ENCODE measurements at places on chromosomes 16 and 17. TPM values are rescaled to one million over a fixed set of nuclear protein-coding genes. Genes with fewer than 3 reads are reported as not detected.

Gene TBC1D3
- not detected for total RNA-seq

DNA sequence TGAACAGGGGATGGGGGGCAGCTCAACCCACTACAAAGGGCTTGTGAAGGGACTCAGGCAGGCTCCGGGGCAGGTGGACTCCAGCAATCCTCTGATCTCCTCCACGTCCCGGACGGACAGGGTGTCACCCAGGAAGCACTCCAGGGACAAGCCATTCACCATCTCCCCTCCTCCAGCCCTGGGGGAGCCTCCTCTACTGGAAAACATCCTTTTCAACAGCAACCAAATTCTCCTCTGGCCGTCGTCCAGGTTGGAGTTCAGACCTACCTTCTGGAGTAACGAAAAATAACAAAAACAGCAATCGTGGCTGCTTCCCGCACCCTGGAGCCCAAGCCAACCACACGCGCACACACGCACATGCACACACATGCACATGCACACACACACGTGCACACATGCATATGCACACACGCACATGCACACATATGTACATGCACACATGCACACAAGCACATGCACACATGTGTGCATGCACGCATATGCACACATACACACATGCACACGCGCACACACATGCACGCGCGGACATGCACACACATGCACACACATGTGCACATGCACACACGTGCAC, 8.9 kb upstream of the RBFOX3 start:
- H3K27me3 ChIP-seq = no peaks in the 10 kb centered on the region
- no peak overlapping the region for H3K4me3 ChIP-seq
- no peak overlapping the region for H3K27ac ChIP-seq
- no peaks in the 10 kb centered on the region for H3K4me1 ChIP-seq
- no peaks in the 10 kb centered on the region for H3K36me3 ChIP-seq
- DNase-seq = no peak

GRCh38 chr16:4325253-4325758, 9.4 kb downstream of the GLIS2 start:
- H3K4me1 ChIP-seq = peaks cover 97% of the 10 kb centered on the region
- no peaks in the 10 kb centered on the region for H3K36me3 ChIP-seq
- peak overlapping the region; percentile 80 for H3K27ac ChIP-seq

GRCh38 chr17:57604771-57605674, 140.1 kb downstream of the CCDC182 start:
- no peaks in the 10 kb centered on the region for H3K27me3 ChIP-seq
- H3K36me3 ChIP-seq = no peaks in the 10 kb centered on the region
- peak overlapping the region; percentile 81 for H3K27ac ChIP-seq

DNA sequence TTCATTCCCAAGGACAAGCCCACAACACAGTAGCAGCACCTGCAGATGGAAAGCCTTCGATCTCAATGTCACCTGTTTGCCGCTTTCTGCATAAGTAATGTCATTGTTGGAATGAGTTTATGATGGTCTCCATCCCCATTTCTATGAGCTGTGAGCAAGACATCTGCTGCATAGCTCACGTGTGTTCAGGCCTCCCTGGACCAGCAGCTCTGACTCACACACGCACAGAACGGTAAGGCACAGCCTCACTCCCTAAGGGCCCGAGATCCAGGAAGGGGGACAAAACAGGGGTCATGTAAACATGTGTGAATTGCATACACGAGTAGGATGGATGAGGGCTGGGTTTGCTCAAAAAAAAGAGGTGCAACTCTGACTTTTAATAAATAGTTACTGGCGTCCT, 223.1 kb downstream of the SOX9 start:
- H3K4me1 ChIP-seq = peaks cover 7% of the 10 kb centered on the region
- no peak overlapping the region for H3K4me3 ChIP-seq
- no peak for DNase-seq
- no peaks in the 10 kb centered on the region for H3K36me3 ChIP-seq
- no peak overlapping the region for H3K27ac ChIP-seq

DNA sequence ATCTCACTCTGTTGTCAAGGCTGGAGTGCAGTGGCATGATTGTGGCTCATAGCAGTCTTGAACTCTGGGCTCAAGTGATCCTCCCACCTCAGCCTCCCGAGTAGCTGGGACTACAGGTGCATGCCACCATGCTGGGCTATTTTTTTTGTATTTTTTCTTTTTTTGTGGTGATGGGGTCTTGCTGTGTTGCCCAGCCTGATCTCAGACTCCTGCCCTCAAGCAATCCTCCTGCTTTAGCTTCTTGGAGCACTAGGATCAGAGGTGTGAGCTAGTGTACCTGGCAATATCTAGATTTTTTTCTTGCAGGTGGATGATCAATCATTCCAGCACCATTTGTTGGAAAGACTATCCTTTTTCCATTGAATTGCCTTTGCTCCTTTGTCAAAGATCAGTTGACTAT, 52.8 kb upstream of the IL34 start:
- H3K4me1 ChIP-seq = no peaks in the 10 kb centered on the region
- H3K27ac ChIP-seq = no peak overlapping the region
- no peak overlapping the region for H3K4me3 ChIP-seq
- DNase-seq = no peak
- H3K36me3 ChIP-seq = no peaks in the 10 kb centered on the region
- no peaks in the 10 kb centered on the region for H3K27me3 ChIP-seq

Gene MYH2
- not detected for total RNA-seq

DNA sequence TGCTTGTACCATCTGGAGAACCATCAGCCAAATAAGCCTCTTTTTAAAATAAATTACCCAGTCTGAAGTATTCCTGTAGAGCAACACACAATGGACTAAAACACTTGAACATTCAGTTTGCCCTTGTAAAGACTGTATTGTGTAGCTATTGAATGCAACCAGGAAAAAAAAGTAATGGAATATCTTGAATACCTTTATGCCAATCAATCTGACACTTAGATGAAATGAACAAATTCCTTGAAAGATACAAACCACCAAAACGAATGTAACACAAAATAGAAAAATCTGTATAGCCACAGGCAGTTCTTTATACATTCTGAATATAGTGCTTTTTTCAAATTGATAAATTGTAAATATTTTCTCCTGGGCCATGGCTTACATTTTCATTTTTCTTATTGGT, 63.3 kb upstream of the KCNJ16 start:
- no peak overlapping the region for H3K27ac ChIP-seq
- H3K4me3 ChIP-seq = no peak overlapping the region

DNA sequence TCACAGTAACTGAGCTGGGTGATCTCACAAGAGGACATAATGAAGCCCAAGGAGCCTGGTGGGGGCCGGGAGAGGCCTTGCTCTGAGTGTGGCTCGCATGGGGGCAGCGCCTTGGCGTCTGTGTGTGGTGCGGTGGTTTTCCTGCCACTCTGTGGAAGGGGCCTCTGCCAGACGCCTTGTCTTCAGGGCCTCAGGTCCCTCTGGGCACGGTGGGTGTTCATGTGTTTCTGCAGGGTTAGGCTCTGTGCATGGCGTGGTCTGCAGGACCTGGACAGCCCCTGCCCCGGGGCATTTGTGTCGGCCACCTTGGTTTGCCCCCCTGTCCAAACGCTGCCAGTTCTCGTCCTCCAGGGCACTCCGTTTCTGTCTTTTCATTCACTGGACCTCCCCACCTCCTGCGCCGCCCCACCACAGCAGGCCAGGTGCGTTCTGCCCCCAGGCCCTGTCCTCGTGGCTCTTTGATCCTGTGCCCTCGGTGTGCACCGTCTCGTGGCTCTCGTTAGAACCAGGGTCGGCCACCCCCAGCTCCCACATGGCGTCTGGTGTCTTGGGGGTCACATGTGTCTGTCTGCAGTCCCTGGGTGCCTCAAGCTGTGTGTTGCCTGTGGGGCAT, 43.7 kb upstream of the ZNF750 start:
- H3K4me1 ChIP-seq = peaks cover 41% of the 10 kb centered on the region
- H3K27ac ChIP-seq = no peak overlapping the region

GRCh38 chr16:23225634-23226033, 43.1 kb downstream of the SCNN1G start:
- H3K4me1 ChIP-seq = no peaks in the 10 kb centered on the region
- no peak for DNase-seq
- H3K4me3 ChIP-seq = no peak overlapping the region
- H3K27me3 ChIP-seq = no peaks in the 10 kb centered on the region
- H3K27ac ChIP-seq = no peak overlapping the region

DNA sequence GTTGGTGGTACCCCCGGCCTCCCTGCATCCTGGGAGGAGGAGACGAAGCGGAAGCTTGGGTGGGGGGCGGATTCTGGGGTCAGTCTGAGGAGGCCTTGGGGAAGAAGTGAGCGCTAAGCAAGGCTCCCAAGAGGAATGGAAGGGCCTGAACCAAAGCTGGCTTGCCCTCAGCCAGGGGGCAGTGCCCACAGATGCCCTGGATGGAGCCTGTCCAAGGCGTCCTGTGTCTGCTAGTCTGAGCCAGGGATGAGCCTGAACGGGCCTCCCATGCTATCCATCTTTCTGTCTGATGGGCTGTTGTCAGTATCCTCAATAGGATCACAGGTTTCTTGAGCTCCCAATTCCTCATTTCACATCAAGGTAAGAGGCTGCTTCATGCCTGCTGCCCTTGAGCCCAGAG, 122.3 kb upstream of the LHX1 start:
- no peak overlapping the region for H3K27ac ChIP-seq
- no peak for DNase-seq
- H3K4me1 ChIP-seq = no peaks in the 10 kb centered on the region
- no peaks in the 10 kb centered on the region for H3K36me3 ChIP-seq
- H3K27me3 ChIP-seq = no peaks in the 10 kb centered on the region
- H3K4me3 ChIP-seq = no peak overlapping the region

- no peaks in the 10 kb centered on the region for H3K4me1 ChIP-seq
- no peaks in the 10 kb centered on the region for H3K27me3 ChIP-seq
- no peak for DNase-seq
- H3K36me3 ChIP-seq = peaks cover 31% of the 10 kb centered on the region
Measured at GRCh38 chr17:35726127-35726952, 5.1 kb upstream of the RASL10B start.

DNA sequence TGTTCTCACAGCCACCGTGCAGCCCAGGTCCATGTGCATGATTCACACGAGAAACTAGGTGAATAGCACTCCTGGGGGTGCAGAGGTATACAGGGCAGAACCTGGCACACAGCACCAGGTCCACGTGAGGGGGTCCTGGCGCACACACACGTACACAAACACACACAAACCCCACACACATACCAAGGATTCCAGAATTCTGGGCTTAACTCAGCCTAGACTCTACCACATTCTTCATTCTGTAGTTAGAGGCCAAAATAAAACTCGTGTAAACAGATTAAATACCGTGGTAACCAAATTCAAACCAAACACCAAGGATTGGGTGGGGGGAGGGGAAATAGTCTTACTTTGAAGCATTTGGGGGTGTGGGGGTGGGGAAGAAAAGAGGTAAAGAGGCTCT, 58.5 kb downstream of the XYLT1 start:
- no peak overlapping the region for H3K27ac ChIP-seq
- H3K27me3 ChIP-seq = no peaks in the 10 kb centered on the region
- no peaks in the 10 kb centered on the region for H3K36me3 ChIP-seq
- DNase-seq = no peak

- H3K27me3 ChIP-seq = no peaks in the 10 kb centered on the region
- no peak for DNase-seq
- H3K36me3 ChIP-seq = peaks cover 5% of the 10 kb centered on the region
- H3K4me1 ChIP-seq = no peaks in the 10 kb centered on the region
Measured at GRCh38 chr16:81908466-81909262, 102.6 kb downstream of the SDR42E1 start.

DNA sequence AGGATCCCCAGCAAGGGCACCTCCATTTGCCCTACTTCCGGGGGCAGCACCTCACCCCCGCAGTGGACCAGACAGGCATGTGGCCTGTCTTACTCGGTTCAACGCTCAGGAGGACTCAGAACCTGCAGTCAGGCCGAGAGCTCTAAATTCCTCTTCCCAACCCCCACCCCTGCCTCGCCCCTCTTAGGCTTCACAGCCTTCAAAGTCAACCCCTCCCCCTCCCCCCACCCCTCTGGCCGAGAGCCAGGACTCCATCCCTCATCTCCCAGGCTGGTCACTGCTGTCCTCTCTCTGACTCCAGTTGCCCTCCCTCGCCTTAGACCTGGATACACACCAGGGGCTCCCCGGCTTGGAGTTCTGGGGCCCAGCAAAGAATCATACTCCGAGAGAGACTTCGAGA, 8.1 kb upstream of the HS3ST6 start:
- no peak overlapping the region for H3K4me3 ChIP-seq
- H3K27me3 ChIP-seq = peaks cover 4% of the 10 kb centered on the region
- no peak overlapping the region for H3K27ac ChIP-seq

- H3K36me3 ChIP-seq = peaks cover 22% of the 10 kb centered on the region
- H3K27ac ChIP-seq = peak overlapping the region; percentile 60
- H3K4me3 ChIP-seq = no peak overlapping the region
- DNase-seq = no peak
- no peaks in the 10 kb centered on the region for H3K27me3 ChIP-seq
- H3K4me1 ChIP-seq = peaks cover 55% of the 10 kb centered on the region
Measured at GRCh38 chr16:4515611-4516233, 22.9 kb downstream of the CDIP1 start.

DNA sequence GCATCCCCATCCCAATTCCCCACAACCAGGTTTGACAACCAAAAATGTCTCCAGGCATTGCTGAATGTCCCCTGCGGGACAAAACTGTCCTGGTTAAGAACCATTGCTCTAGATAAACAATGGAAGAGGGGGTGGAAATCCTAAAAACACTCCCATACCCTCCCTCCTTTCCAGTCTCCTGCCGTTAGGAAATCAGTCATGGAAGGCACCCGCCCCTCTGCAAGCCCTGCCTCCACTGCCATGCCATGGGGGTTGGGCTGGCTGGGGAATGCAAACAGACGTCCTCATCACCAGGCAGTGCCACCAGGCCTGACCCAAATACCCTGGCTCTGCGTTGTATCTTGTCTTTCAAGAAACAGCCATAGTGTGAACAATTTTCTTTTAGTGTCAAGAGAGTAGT, 57.5 kb downstream of the CYTH1 start:
- no peak for DNase-seq
- H3K27me3 ChIP-seq = no peaks in the 10 kb centered on the region
- H3K27ac ChIP-seq = no peak overlapping the region
- no peaks in the 10 kb centered on the region for H3K36me3 ChIP-seq

GRCh38 chr17:50908860-50909764, 43.0 kb upstream of the TOB1 start:
- DNase-seq = no peak
- H3K4me3 ChIP-seq = no peak overlapping the region
- H3K27ac ChIP-seq = peak overlapping the region; percentile 82
- H3K27me3 ChIP-seq = no peaks in the 10 kb centered on the region

GRCh38 chr17:30345527-30346075, 11.7 kb upstream of the TMIGD1 start:
- H3K27ac ChIP-seq = peak overlapping the region; percentile 72
- H3K4me3 ChIP-seq = no peak overlapping the region
- no peaks in the 10 kb centered on the region for H3K36me3 ChIP-seq
- H3K4me1 ChIP-seq = no peaks in the 10 kb centered on the region

DNA sequence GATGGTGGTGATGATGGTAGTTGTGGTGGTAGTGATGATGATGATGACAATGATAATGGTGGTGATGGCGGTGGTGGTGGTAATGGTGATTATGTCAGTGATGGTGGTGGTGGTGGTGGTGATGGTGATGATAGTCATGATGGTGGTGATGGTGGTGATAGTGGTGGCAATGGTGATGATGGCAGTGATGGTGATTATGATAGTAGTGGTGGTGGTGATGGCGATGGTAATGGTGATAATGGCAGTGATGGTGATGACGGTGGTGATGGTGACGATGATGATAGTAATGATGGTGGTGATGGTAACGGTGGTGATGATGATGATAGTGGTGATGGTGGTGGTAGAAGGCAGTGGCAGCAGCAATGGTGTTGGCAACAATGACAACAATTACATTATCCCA, 55.3 kb downstream of the RBFOX3 start:
- no peak overlapping the region for H3K27ac ChIP-seq
- H3K36me3 ChIP-seq = no peaks in the 10 kb centered on the region
- H3K27me3 ChIP-seq = no peaks in the 10 kb centered on the region
- no peak overlapping the region for H3K4me3 ChIP-seq
- DNase-seq = no peak
